ENCODE measurements at places on chromosomes 11 and 22. TPM values are rescaled to one million over a fixed set of nuclear protein-coding genes. Genes with fewer than 3 reads are reported as not detected.

The CRACR2B gene
- 204 TPM for total RNA-seq

The SLC43A3 gene
- total RNA-seq: not detected

The SLCO2B1 gene
- total RNA-seq: 1.9 TPM

The EPS8L2 gene
- total RNA-seq: 473 TPM

DNA sequence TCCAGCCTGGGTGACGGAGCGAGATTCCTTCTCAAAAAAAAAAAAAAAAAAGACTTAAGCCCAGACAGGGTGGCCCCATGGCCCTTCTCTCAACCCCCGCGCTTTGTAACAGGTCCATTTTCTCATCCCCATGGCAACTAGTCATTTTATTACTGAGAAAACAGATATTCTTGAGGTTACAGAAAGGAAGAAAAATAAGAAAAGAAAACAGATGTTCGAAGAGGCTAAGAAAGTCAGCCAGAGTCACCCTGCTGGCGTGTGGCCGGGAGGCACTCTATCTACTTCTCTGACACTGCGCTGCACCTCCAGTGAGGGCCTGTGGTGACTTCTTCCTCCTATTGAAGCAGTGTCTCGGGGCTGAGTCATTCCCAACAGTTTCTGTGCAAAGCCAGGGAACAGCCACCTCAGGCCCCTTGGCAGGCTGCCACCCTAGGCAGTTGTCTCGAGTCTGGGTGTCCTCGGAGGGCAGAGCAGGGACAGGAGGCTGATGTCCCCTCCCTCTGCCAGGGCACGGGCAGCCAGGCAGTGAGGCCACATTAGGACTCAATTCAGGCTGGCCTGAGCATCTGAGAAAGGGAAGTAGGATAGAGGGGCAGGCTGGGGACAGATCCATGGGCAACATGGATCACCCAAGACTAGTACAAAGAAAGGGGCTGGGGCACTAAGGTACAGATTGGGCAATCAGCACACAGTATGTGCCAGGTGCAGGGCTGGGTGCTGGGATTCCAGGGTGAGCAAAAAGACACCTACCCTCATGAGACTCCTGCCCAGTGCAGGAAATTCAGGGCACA, 16.4 kb upstream of the SYVN1 start:
- peak; percentile 100 for DNase-seq

- no peak for DNase-seq
Measured at GRCh38 chr11:33620423-33621171, 80.0 kb downstream of the C11orf91 start.

DNA sequence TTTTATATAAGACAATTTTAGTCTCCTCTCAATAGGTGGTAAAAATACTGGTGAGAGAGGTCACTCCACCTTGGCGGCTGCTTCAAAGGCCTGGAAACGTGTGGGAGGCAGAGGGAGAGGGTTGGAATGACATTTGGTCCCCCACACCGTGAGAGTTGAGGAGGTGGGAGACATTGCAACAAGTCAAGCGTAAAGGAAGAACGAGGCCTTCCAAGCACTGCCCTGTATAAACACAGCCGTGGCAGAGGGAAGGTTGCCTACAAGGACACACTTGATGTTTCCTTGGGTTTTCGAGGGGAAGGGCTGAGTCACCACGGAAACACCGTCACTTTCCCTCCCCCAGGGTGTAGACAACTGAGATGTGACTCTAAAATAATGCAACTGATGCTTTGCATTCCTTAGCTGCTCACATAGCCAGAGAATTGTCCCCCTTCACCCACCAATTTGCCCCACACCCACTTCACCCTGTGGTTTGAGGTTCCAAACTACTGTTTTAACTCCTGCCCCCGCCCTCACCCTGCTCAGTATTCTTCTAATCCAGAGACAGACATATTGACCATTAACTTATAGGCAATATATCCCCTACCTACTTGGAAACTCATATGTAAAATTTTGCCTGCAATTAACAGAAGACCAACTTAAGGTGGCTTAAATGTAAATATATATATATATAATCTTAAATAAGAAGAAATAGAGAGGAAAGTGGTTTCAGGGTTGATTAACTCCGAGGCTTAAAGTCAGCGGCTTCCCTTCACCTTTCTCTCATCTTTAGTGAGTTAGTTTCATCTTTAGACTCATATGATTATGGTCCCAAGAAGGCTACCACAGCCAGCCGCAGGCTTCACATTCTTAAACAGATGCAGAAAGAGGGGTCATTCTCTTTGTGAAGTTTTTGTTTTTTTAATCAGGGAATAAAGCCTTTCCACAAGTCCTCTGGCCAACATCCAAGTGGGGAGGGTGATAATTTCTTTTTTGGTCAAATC, 54.1 kb upstream of the BDNF start:
- no peak for DNase-seq

Measured in HT-29 (cell line).